ENCODE measurements at places on chromosomes 2 and 18.

DNA sequence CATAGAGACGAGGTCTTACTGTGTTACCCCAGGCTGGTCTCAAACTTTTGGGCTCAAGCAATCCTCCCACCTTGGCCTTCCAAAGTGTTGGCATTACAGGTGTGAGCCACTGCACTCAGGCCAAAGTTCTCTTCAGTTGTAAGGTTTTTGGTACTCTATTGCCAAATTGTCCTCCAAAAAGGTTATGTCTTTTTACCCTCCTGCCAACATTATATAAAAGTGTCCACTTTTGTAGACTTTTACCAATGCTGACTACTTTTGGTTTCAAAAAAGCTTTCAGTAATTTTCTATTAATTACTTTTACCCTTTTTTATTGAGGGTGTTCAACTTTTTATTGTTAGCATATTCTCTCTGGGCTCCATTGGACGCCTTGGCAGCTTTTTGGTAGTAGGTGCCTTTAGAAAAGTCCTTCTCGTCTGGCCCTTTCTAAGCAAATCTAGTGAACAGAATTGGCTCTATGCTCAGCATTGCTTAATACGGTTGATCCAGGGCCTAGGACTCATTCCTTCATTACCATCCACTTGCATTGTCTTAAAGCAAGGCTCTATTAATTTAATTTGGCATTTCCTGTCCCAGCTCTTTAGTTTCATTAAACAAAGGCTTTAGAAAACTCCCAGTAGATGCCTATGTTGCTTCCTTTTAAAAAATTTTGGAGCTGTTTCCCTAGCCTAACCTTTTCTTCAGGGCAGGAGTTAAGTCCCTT is 16.7 kb upstream of the IL1A start:
- DNase-seq: no peak

DNA sequence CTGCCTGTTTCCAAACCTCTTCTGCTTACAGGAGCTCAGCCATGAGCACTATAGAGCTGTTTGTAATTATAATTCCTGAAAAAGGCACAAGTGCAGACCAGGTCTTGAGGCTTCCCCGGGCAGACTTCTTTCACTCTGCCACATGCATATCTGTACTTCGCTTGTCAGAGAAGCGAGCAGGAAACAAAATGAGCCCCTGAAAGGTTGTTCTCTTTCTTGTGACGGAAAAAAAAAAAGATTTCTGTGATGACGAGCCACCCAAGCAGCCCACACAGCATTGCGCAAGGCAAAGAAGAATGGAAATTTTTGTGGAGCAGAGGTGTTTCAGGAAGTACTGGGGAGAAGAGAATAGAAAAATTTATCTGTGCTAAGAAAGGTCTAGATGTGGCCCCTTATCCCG is 54.0 kb upstream of the LINC00305 start:
- no peak for DNase-seq

- no peak for DNase-seq
These were observed 3.2 kb downstream of the SMAD7 start for GRCh38 chr18:48947560-48947959.

DNA sequence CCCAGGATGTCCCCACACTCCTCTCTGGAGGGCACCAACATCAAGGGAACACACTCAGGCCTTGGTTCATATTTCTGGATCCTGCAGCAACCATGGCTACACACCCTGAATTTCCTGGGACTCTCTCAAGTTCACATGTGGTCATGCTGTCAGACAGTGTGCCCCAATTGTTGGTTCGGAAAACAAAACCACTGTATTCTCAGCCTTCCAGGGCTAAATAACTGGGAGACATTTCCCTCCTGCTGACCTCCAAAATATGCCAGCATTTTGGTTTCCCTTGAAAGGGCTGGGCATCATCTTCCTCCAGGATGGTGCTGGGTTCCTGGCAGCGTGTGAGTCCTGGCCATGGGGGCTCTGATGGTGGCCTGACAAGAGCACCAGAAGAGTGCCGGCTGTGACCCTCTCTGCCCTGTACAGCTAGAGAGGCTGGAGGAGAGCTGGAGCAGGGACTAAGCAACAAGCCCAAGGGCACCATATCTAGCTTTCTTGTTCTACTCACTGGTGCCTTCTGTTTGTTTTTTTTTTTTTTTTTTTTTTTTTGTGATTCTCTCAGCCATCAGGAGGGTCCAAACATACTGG is 37.5 kb upstream of the WIPF1 start:
- DNase-seq: no peak

GRCh38 chr2:217611056-217611455 is 391.7 kb downstream of the TNS1 start:
- DNase-seq: no peak

- no peak for DNase-seq
These were observed 25.4 kb downstream of the SLC40A1 start for GRCh38 chr2:189555232-189555631.

DNA sequence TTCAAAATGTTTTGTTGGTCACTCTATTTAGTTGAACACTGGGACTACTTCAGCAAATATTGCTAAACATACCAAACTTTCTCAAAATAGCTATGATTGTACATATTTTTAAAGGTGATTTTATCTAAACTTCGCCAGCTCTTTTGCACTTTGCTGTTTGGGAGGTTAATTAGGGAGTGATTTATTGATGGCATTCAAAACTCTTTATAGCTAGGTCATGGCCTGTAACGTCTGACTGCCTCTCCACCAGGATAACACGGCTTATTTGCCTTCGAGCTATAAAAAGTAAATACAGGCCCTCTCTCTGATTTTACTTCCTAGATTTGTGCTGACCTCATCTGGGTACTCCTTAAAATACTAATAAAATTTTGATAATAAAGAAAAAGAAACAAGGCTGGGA is 931.9 kb downstream of the DCDC2C start:
- no peak for DNase-seq

- DNase-seq: no peak
These were observed 90.4 kb downstream of the MTCL1 start for GRCh38 chr18:8795586-8796325.

DNA sequence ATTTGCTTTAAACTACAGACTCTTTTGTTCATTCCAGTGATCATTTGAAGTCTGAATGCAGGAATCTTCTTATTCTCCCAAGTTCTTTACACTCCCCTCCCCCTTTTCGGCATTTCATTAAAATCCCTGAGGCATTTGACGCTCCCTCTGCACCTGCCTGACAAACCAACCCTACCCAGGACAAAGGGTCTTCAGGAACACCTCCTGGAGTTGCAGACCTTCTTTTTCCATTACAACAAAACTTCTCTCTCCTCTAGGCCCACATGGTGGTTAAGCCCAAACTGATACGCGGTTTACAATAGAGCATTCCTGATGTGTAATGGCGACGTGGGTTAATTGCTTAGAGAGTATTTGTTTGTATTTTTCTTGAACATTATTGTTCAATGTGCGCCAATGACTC is 367.4 kb downstream of the FBXO15 start:
- no peak for DNase-seq

DNA sequence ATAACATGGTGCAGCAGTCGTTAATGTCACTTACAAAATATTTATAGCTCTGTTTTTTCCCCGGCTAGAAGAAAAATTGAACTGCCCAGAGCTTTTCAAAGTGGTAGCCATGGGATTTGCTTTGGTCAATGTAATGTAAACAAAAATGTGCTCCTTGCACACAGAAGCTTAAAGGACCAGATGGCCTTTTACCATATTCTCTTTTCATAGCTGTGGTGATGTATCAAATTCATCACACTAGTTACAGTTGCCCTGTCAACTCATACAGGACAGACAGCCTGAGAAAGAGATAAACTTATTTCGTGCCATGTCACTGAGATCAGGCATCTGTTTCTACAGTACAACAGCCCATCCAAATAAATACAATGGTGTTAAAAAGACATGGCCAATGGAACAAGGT is 368.1 kb upstream of the CDH19 start:
- DNase-seq: no peak
